NB4 (cell line): ENCODE measurements at places on chromosomes 7 and 10.

DNA sequence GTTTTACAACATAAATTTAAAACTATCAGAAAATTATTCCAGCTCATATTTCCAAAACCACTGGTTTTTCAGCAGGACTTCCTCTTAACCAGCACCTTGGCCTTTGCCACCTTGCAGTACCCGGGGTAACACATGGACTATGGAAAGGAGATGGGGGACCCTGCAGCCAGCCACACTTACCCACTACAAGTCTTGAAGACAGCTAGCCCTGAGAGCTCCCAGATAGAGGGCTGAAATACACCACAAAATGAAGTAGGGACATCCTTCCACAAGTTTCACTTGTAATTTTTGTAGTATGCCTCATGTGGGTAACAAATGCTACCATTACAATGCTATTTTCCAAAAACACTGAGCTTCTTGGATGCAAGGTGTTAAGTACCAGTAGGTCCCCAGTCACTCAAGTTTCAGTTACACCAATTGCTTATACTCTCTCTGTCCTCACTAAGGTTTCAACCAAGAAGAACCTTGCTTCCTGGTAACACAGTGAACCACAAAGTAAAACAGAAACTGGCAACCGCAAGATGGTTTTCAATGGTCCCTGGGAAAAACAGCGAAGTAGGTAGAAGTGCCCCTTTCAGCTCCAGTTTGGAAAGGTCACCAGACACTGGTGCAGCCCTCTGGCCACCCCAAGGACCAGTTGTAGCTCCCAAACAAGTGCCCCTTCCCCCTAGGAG is 110.9 kb downstream of the SGMS1 start:
- no peak for DNase-seq

- no peak for DNase-seq
Observed at GRCh38 chr10:102460836-102461186, 9.5 kb upstream of the C10orf95 start.

DNA sequence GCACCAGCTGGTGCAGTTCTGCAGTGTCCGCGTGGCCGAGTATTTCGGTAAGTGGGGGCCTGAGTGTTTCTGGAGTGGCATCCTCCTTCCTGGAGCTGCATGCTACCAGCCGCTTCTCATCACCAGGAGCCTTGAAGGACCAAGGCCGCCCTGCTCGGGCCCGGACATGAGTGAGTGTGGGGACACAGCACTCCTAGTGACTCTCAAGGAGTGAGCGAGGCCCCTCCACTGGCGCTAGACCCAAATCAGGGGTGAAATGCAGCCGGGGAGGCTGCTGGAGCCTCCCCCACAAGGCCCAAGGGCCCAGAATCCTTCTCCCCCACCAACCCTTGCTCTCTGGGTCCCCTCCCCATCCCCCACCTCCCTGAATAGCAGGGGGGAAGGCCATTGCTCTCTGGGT is 48.0 kb downstream of the CAMK2B start:
- no peak for DNase-seq

GRCh38 chr7:37365405-37365804 is 83.3 kb downstream of the ELMO1 start:
- no peak for DNase-seq

- DNase-seq, result no peak
Observed at GRCh38 chr10:102677331-102678067, 33.2 kb downstream of the TRIM8 start.

GRCh38 chr10:113716109-113716910 is 35.2 kb upstream of the PLEKHS1 start:
- DNase-seq, result peak; percentile 9

- DNase-seq, result no peak
Observed at GRCh38 chr7:91527460-91527859, 263.2 kb downstream of the FZD1 start.

- DNase-seq, result peak; percentile 86
Observed at GRCh38 chr10:102241444-102242117, at the start of gene PITX3. TSS of gene PITX3 (minus strand) at chr10:102241512. CDS start at chr10:102232080, 9,432 bp downstream.

DNA sequence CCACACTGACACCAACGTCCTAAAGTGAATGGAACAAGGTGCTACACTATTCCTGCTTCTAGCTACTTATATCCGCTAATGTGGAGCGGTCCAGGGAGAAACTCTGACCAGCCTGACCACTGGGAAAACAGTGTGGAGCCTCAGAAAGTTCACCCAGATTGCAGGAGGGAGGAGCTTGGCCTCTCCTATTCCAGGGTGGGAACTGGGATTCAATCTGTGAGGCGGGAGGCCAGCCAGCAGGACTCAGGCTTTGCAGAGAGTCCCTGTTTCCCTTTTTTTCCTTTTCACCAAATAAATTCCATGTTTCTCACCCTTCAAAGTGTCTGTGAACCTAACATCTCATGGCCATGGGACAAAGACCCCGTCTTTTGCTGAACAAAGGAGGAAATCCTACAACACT is 86.4 kb upstream of the SEMA3C start:
- DNase-seq, result no peak

- DNase-seq, result no peak
Observed at GRCh38 chr7:40641701-40642100, 506.9 kb downstream of the SUGCT start.

DNA sequence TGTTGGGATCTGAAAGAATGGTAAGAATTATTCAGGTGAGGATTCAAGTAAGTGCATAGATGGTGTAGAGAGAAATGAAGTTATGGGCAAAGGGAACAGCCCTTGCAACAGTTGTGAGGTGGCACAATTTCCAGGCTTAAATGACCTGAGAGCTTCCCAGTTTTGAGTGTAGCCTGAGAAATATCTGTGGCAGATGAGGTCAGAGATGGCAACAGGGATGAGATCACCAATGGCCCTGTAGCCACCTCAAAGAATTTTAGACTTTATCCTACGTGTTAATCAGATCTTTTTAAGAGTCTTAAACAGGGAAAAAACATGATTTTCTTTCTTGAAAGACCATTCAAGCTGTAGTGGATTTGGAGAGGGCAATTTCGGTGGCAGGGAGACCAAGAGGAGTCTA is 1.9 kb upstream of the NRF1 start:
- peak; percentile 28 for DNase-seq

DNA sequence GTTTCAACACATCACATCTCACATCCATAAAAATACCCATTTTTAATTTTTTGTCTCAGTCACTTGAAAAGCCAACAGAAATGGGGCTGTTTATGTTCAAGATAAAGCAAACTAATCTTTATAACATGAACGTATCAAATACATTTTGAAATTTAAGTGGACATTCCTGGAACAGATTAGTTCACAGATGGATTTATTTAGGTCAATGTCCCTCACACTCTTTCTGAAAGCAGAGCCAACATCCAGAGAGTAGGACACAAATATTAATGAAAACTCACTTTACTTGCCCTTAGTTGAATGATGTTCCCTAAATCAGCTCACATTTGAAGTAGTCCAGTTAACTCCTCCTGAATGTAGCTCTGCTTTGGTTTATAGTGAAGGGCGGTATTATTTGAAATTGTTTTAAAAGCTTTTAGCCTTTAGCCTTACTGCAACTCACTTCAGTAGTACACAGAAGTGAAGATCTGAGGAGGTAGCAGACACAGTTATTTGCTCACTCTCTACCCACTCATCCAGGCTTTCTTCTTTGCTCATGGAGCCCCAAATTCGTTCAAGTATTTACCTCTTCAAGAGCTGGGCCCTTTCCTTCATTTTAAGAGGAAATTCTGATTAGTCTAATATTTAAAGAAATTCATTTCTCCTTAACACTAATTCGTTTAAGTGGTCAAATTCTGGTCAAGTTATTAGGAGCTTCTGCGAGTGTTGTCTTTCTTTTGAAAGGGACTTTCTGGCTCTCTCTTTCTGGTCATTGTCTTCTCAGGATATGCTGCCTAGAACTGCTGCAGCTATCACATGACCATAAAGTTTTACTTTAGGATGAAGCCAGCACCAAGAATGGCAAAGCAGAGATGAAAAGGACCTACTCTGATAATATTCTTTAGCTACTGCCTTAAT is 180.6 kb upstream of the AGR3 start:
- DNase-seq, result no peak

- no peak for DNase-seq
Observed at GRCh38 chr10:75899816-75900390, 468.5 kb downstream of the LRMDA start.

DNA sequence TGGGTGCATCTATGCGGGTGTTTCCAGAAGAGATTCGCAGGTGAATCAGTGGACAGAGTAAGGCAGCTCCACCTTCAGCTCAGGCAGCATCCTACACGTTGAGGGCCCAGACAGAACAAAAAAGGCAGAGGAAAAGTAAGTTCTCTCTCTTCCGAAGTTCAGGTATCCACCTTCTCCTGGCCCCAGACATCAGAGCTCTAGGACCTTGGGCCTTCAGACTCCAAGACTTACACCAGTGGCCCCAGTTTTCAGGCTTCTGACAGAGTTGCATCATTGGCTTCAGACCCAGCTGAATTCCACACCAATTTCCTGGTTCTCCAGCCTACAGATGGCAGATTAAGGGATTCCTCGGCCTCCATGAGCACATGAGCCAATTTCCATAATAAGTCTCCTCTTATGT is 102.2 kb upstream of the GPR26 start:
- no peak for DNase-seq

DNA sequence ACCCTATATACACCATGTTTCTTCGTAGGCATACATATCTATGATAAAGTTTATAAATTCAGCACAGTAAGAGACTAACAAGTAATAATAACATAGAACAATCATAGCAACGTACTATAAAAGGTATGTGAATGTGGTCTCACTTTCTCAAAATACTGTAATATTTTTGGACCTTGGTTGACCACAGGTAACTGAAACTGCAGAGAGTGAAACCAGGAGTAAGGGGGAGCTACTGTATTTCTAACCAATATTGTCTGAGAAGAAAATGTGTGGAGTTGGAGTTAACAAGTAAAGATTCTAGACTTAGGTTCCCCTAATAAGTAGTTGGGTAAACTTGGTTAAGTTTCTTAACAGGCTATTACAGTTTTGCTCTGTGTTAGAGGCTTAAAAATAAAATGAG is 72.1 kb downstream of the GNAI1 start:
- DNase-seq, result no peak

DNA sequence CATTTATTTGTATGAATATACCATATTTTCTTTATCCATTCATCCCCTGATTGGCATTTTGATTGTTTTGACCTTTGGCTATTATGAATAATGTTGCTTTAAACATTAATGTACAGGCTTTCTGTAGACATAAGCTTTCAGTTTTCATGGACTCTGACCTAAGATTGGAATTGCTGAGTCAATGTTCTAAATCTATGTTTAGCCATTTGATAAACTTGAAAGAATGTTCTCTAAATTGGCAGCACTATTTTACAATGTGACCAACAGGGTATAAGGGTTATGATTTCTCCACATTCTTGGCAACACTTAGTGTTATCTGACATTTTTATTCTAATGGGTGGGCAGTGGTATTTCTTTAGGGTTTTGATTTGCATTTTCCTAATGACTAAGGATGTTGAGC is 229.7 kb upstream of the ETV1 start:
- DNase-seq, result no peak

DNA sequence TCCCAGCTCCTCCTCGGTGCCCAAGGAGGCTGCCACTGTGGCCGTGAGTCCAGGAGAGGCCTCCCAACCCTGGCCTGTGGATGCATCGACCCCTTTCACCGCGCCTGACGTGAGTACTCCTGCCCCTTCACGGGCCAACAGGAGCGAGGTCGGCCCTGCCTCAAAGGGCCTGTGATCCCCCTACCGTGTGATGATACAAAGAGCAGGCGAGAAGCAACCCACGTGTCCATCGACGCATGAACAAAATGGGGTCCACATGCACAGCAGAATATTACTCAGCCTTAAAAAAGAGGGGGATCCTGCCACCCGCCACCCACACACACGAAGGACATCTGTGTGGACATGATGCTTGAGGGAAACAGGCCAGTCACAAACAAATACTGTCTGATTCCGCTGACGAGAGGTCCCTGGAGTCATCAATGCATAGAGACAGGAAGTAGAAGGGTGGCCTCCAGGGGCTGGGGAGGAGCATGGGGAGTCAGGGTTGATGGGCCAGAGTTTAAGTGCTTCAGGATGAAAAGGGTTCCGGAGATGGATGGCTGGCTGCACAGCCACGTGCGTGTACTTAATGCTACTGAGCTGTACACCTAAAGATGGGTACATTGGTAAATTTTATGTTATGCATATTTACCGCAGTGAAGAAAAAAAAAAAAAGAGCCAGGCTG is 151.9 kb downstream of the PRKAG2 start:
- DNase-seq, result no peak

DNA sequence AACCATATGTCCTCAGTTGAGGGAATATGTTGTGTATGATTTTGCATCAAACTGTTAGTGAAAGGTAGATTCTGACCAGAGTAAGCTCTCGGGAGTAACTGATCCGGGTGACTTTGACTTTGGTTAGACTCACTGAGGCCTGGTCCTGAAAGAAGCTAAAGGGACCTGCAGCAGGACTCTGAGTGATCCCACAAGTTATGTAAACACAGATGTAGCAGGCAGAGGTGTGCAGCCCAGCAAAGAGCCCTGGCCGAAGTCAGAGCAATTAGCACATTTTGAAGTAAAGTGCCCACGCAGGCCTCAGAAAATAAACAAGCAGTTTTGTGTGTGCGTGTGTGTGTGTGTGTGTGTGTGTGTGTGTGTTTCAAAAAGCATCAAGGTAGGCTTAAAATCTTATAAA is 245.6 kb upstream of the FERD3L start:
- no peak for DNase-seq

GRCh38 chr10:124377101-124377500 is 41.6 kb downstream of the OAT start:
- no peak for DNase-seq

- no peak for DNase-seq
Observed at GRCh38 chr7:97107192-97107800, 10.2 kb upstream of the SDHAF3 start.

- DNase-seq, result no peak
Observed at GRCh38 chr7:69334701-69335100, 263.6 kb upstream of the AUTS2 start.

DNA sequence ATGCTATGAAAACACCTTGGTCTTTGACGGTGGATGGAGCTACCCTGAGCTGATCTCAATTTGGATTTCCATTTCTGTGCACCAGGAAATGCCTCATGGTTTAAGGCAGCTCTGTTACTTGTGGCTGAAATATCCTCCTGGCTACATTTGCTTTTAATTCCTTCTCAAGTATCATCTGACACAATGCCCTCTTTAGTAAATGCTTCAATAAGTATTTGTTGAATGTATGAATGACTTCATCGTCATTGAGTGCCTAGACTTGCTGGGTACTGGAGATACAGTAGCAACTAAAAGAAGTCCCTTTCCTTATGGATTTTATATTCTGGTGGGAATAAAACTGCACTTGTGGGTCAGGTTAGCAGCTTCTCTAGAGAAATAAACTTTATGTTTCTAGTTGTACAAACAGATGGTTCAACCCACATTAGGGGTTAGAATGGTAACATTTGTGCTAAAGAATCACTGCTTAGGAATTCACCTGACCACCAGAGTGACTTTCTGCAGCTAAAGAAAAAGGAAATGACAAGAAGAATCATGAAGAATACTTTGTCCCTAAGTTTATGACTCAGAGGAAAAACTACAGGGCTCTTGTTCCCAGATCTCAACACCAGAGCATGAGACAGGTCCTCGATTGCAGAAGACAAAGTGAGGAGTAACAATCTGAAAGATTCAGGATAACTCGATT is 21.8 kb upstream of the SMNDC1 start:
- DNase-seq, result no peak

- no peak for DNase-seq
Observed at GRCh38 chr10:58593008-58593407, 80.3 kb downstream of the BICC1 start.
